T follicular helper cell (primary cell): ENCODE measurements at places on chromosomes 1 and 21.

DNA sequence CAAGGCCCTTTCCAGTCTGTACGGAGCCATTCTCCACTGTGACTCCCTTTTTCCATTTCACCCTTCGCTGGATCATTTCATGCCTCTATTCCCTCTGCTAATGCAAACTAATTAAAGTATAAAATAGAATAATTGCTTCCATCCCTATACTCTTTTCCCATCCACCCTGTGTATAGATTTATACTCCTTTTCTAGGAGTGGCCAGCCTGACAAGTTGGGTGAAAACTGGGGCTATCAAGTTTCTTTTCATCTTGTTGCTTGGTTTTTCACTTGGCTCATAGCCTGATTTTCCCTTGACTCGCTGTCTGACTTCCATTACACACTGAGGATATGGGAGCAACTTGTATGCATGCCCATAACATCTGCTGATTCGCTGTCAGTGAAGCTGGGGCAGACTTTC, 107.0 kb downstream of the PLXNA2 start:
- no peak for DNase-seq

DNA sequence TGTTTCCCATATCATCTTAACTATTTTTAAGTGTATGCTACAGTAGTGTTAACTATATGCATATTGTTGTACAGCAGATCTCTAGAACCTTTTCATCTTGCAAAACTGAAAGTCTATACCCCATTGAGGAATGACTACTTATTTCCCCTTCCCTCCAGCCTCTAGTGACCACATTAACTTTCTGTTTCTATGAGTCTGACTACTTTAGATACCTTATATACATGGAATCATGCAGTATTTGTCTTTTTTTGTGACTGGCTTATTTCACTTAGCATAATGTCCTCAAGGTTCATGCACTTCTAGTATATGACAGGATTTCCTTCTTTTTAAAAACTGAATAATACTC, 96.5 kb upstream of the BTG3 start:
- DNase-seq: no peak

DNA sequence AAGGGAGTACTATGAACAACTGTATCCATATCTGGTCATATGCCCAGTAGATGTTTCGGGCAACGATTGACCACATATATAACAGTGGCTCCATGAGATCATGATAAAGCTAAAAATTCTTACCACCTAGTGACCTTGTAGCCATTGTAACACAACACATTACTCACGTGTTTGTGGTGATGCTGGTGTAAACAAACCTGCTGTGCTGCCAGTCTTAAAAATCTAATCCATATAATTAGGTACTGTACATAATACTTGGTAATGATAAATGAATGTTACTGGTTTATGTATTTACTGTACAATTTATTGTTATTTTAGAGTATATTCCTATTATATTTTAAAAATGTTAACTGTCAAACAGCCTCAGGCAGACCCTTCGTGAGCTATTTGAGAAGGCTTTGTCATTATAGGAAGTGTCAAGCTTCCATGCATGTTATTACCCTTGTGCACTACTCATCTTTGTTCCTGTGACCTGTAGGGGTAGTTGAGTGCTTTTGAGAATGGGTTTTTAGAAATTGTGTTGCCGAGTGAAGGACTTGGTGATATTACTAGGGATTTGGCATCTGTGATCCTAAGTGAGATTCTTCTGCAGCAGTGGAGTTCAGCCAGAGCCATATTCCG, 23.6 kb downstream of the DIP2A start:
- DNase-seq: no peak

GRCh38 chr1:202320081-202320405, 21.7 kb downstream of the UBE2T start:
- DNase-seq: no peak

GRCh38 chr1:45473302-45473701, 17.7 kb downstream of the TESK2 start:
- no peak for DNase-seq

GRCh38 chr1:145545055-145545454, 62.7 kb upstream of the GPR89A start:
- DNase-seq: no peak

- DNase-seq: no peak
These were observed 24.5 kb downstream of the SPOCD1 start for GRCh38 chr1:31791131-31791858.

DNA sequence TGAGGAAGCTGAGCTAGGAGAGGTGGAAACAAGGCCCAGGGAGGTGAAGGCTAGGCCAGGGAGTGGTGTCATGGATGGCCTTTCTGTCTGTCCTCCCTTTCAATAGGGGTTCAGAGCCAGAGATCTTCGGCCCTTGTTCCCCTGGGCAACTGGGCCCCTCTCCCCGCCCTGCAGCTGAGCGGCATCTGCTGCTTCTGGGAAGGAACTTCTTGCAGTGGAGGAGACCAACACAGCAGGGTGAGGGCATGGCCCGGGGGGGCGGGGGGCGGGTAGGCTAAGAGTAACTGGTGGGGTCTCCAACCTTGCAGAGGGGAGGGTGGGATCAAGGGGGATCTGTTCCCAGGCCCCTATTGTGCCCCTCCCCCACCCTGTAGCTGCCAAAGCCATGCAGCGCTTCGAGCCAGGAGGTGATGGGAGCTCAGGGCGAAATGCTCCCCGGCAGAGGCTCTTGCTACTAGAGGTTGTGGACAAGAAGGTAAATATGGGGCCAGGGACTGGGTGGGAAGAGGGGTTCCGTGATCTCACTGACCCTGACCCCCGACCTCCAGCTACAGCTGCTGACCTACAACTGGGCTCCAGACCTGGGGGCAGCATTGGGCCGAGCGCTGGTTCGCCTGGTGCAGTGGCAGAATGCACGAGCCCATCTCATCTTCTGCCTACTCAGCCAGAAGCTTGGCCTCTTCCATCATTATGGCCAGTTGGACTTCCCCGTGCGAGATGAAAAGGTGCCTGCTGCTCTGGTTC, 11.7 kb downstream of the HYI start:
- DNase-seq: no peak

GRCh38 chr1:47179988-47180563, 9.8 kb downstream of the PDZK1IP1 start:
- DNase-seq: no peak

DNA sequence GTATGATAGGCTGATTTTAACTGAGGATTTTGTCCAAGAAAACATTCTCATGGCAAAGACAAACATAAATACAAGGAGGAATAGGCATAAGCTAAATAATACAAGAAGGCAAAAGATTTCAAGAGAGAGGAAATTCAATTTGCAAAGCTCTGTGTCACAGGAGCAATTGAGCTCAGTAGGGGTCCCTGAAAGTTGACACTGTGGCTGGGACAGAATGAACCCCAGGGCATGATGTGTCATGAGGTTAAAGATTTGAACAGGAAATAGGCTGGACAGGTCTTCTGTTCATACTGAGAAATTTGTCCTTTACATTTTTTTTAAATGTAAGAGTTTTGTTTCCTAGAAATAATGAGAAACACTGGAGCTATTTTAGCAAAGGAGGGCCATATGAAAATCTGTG, 555.4 kb upstream of the NEGR1 start:
- DNase-seq: no peak

- DNase-seq: no peak
These were observed 3.0 kb upstream of the PKN2 start for GRCh38 chr1:88680911-88681622.

DNA sequence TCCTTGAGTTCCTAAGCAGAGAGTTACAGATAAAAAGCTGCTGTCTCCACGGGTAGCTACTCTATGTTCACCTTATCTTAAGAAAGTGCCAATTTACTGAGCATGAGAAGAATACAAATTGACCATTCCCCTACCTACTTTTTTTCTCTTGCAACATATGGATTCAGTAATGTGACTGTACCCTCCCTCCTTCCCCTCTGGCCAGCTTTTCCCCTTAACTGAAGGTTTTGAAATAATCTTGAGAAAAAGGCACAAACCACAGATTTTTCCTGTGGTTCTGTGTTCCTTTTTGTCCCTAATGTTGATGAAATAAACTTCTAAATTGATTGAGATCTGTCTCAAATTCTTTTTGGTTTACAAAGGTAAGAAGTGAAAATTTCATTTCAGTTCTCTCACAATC, 2.6 kb upstream of the CD2 start:
- no peak for DNase-seq

- DNase-seq: no peak
These were observed 5.9 kb upstream of the TFF2 start for GRCh38 chr21:42356650-42357049.

DNA sequence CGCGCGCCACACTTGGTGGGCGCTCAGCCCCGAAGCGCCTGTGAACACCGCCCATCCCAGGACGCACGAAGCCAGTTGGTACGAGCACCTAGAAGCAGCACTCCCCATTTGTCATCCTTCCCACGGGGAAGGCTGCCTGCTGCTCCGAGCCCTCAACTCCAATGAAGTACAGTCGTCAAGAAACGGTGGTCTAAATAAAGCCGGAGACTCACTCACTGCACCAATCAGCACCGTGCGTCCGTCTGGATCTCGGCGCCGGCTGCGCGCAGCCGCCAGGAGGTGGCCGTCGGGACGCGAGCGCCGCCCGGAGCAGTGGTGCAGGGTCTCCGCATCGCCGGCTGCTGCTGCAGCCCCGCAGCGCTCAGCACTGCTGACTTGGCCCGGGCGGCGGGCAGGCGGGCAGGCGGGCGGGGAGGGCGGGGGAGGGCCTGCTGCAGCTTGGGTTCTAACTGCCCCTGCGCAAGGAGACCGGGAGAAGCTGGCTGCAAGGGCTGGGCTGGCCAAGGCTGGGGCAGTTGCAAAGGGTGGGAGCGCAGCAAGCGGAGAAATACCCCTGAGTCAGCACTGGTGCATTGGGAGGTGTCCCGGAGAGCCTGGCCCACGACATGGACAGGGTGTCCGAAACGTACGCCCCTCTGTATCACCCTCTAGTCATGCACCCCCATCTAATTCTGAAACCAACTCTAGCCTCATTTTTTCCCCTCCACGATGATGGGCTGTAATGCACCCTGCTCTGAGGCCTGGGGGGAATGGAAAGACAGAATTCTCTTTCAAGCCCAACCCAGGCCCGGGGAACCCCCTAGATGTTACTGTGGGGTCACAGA, 35.8 kb upstream of the H6PD start:
- DNase-seq: no peak

GRCh38 chr1:107474877-107475612, 334.2 kb downstream of the NTNG1 start:
- DNase-seq: no peak

- DNase-seq: no peak
These were observed 44.1 kb upstream of the EIF4G3 start for GRCh38 chr1:21220815-21221214.

DNA sequence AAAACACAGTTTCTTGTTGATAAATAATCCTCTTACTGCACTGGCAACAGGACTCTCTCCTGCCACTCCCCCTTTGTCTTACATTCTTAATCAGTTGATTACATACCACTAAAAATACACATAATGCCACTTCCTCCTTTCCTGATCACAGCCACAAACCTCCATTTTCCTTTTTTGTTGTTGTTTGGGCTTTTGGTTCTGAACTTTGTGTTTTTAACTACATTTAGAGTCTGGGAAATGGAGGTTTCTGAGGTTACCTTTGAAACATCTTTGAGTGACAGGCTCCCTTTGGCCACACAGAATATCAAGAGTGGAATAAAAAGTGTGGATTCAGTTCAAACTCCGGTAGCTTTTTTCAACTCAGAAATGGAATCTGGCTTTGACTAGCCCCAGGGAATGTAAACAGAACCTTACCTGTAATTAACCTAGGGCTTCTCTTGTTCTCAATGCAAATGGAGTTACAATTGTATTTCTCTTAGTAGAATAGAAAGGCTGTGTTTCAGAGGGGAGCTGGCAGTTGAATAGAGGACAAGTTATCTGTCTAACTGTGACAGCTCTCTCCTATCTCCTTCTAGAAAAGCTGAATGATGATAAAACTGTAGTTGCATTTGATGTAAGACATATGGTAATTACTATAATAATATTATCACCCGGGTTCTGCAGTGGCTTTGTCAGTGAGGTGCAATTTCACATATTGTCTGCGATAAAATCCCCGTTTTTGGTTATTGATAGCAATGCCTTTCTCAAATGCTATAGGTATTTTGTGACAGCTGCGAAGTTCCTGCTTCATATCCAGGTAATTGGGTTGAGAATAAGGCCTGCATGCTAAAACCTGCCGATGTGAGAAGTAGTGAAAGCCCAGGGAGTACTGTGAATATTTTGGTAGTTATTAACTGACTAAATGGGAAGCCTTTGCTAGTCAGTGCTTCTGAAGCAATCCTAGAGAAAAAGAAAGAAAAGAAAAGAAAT, 66.9 kb downstream of the ST6GALNAC5 start:
- no peak for DNase-seq

DNA sequence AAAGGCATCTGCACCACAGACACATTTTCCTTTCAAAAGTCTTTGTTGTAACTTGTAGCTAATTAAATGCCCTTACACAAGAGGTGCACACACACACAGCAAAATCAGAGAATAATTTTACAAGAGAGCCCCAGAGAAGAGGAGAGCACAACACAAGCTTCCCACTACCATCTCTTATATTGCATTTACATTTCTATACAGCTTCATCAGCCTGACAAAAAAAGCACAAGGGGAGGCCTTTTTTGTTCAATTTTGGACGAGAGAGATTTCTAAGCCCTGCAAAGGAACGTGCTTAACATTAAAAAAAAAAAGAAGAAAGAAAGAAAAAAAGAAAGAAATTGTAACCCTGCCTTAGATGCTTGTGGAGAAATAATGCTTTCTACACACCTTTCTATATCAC, 17.1 kb upstream of the ESRRG start:
- DNase-seq: no peak

GRCh38 chr1:29309075-29309474, 72.8 kb downstream of the PTPRU start:
- no peak for DNase-seq
